Left ventricle myocardium superior (tissue), 1 donor: ENCODE measurements at places on chromosomes 1 and 21. TPM values are rescaled to one million over a fixed set of nuclear protein-coding genes. Genes with fewer than 3 reads are reported as not detected.

- no peak for DNase-seq
Measured at GRCh38 chr1:110316735-110317134, 22.4 kb upstream of the RBM15 start.

- no peak for DNase-seq
Measured at GRCh38 chr1:56901716-56902115, 47.1 kb downstream of the C8A start.

Gene TDRD10
- 1.9 TPM for total RNA-seq

Gene HSF2BP
- not detected for total RNA-seq

Gene SELE
- 0.92 TPM for total RNA-seq

GRCh38 chr1:183570451-183570850 is 19.8 kb downstream of the NCF2 start:
- DNase-seq = no peak

Gene SPRR2D
- not detected for total RNA-seq
